IMR-90 (cell line): ENCODE measurements at places on chromosomes 3 and 15.

DNA sequence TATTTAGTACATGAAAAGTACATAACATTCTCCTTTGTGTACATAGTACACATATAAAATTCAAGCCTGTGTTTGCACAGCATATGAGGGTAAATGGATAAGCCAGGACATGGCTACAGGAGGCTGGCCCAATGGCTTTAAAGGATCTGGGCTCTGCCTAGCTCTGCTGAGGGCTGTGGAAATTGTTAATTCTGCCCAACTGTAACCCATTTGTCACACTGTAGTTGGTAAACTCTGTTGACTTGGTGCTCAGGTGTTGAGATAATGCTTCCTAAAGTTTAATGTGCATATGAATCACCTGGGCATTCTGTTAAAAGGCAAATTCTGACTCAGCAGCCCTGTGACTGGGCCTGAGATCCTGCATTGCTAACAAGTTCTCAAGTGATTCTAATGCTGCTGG lies 196.5 kb upstream of the ZPLD1 start:
- no peak overlapping the region for H3K4me3 ChIP-seq
- H3K36me3 ChIP-seq: no peaks in the 10 kb centered on the region
- H3K27me3 ChIP-seq: peaks cover 11% of the 10 kb centered on the region
- no peaks in the 10 kb centered on the region for H3K4me1 ChIP-seq
- H3K27ac ChIP-seq: no peak overlapping the region
- DNase-seq: no peak

GRCh38 chr3:182912474-182912873 lies 67.9 kb downstream of the DCUN1D1 start:
- 0 out of 2 replicates have a peak, but pooled peaks cover 1% of the 10 kb centered on the region for H3K36me3 ChIP-seq
- H3K27ac ChIP-seq: no peak overlapping the region
- no peaks in the 10 kb centered on the region for H3K27me3 ChIP-seq
- DNase-seq: no peak
- H3K4me1 ChIP-seq: peaks cover 16% of the 10 kb centered on the region
- no peak overlapping the region for H3K4me3 ChIP-seq

DNA sequence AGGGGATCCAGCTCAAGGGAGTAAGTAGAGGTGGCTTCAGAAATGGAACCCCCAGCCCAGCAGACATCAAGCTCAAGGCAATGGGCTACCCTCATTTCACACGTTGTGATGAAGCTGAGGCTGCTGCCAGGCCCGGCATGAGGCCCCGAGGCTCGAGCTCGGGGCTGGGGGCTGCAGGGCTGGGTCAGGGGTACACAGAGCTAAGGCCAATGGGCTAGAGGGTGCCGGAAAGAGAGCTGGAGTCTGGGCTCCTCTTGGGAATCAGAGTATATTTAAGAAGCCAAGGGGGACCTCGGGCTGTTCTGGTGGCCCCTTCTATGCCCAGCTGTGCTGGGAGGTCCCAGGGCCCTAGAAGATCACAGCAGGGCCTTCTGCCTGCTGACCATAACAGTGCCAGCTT lies 7.4 kb downstream of the PRSS50 start:
- no peaks in the 10 kb centered on the region for H3K36me3 ChIP-seq
- H3K4me3 ChIP-seq: no peak overlapping the region
- H3K27me3 ChIP-seq: peaks cover 21% of the 10 kb centered on the region; the same call in 1 of the 2 replicates
- no peak for DNase-seq
- H3K27ac ChIP-seq: no peak overlapping the region

DNA sequence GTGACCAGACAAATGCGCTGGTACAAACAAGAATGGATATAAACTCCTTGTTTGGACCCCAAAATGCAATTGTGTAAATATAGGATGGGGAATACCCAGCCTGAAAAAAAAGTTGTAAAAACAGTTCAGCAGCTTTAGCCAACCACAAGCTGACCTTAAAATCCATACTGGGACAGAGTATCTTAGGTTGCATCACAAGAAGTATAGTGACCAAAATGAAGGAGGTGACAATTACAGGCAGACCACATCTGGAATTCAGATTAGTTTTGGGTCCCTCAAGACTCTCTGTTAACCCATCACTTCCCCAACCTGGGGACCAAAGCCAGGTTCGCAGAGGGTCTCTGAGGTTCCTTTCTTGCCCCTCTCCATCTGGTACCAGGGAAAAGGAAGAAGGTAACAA lies 115.9 kb upstream of the PRR20G start:
- H3K36me3 ChIP-seq: no peaks in the 10 kb centered on the region
- no peak overlapping the region for H3K4me3 ChIP-seq
- H3K27ac ChIP-seq: no peak overlapping the region
- H3K4me1 ChIP-seq: no peaks in the 10 kb centered on the region

DNA sequence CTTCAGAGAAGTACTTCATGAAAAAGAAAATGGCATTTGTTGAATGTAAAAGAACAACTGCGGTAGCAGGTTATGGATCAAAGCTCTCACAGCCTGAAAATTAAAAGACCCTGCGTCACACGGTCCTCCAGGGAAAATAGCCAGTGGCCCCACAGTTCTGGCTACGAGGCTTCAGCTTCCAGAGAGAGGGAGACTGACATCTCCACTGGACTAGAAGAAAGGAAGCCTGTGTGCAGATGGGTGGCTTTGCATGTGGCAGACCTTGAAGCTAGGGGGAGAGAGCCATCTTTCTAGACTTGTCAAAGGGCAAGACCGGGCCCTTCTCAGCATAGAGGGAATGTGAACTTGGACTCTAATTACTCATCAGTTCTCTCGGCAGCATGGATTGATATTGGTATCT lies 159.4 kb downstream of the SLCO3A1 start:
- DNase-seq: no peak
- H3K27ac ChIP-seq: no peak overlapping the region
